ENCODE measurements at places on chromosomes 7 and 10.

DNA sequence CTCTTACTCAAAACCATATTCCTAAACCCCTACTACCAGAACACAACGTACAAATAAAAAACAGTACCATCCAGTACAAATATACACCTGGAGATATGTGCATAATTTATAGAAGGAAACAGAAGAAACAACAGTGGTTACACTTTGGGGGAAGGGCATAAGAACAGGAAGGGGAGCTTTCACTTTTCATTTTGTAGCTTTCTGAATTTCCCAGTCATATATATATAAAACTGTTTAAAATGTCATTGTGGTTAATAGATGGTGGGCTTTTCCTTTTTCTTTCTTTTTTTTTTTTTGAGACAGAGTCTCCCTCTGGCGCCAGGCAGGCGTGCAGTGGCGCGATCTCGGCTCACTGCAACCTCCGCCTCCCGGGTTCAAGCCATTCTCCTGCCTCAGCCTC, 47.2 kb downstream of the MALSU1 start:
- no peak for DNase-seq

GRCh38 chr10:125159932-125160855, at the start of gene CTBP2:
Gene CTBP2, minus strand, starts transcription at chr10:125160563.
- peak; percentile 69 for DNase-seq

GRCh38 chr7:140506788-140507464, 27.6 kb upstream of the MKRN1 start:
- DNase-seq = peak; percentile 27

- DNase-seq = no peak
These were observed 139.6 kb downstream of the PTPN20 start for GRCh38 chr10:47050618-47051455.

DNA sequence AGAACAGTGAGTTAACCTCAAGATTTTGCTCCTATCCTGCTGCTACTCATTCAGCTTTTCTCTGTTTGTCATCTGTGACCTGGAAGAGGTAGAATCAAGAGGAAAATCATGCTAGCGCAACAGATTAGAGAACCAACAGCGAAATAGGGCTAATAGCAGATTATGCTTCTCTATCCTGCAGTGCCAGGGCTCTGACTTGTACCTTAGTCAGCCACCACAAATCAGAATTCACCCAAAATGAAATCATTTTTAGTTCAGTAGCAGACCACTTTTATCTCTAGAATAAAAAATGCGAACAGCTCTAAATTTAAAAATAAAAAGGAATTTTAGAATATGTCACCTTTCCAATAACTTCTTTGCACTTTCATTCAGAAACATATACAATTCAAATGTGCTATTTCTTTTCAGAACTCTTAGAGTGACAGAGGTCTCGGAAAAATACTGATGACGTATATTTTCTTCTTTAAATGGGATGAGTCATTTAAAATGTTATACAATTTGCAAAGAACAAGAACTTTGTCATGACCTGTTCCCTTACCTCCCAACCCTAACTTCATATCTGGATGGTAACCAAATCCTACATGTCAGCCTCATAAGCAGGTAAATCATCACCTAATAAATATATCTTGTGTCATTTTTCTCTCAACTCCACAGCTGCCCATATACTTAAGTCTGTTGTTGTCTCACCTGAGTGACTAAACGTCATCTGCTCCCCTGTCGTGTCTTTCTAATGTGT, 896.4 kb downstream of the PCDH15 start:
- no peak for DNase-seq

GRCh38 chr10:122047560-122047959, 58.6 kb downstream of the TACC2 start:
- DNase-seq = no peak

DNA sequence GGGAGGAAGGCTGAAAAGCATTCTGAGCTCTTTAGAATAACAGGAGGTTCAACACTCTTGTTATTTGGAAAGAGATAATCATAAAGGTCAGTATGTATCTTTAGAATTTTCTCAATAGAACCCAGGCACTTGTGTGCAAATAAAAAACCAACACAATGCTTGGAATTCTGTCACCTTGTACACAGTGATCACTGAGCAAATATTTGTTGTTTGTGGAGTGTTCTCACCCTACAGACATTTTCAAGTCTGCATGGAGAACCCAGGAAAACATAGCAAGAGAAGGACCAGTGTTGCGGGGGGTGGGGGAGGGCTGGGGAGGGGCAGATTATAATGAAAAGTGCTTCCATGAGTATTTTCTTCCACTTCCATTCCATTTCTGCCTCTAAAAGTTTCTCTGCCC, 87.4 kb downstream of the FAM107B start:
- no peak for DNase-seq

GRCh38 chr7:44045226-44046014, 918 bp downstream of the DBNL start:
- DNase-seq = no peak

DNA sequence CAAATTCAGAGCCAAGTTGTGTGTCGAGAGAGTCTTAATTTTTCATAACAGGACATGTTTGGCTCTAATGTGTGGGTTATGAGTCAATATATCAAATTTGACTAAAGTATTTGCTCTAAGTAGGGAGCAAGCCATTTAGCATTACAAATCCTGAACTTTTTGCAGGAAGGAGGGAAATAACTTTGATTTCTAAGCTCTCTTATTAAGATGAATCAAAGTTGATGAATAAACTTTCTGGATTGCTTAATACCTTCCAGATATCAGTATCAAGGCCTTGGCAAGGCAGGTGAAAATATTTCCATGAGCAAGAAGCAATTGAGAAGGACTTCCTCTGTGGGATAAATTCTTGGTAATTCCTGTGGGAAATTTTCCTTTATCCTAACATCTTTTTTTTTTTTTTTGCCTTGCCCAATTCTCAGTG, 258.8 kb downstream of the AHR start:
- DNase-seq = no peak

Data from nephron progenitor cell (in vitro differentiated cells).